SJCRH30 (cell line): ENCODE measurements at places on chromosomes 5 and 9. TPM values are rescaled to one million over a fixed set of nuclear protein-coding genes. Genes with fewer than 3 reads are reported as not detected.

DNA sequence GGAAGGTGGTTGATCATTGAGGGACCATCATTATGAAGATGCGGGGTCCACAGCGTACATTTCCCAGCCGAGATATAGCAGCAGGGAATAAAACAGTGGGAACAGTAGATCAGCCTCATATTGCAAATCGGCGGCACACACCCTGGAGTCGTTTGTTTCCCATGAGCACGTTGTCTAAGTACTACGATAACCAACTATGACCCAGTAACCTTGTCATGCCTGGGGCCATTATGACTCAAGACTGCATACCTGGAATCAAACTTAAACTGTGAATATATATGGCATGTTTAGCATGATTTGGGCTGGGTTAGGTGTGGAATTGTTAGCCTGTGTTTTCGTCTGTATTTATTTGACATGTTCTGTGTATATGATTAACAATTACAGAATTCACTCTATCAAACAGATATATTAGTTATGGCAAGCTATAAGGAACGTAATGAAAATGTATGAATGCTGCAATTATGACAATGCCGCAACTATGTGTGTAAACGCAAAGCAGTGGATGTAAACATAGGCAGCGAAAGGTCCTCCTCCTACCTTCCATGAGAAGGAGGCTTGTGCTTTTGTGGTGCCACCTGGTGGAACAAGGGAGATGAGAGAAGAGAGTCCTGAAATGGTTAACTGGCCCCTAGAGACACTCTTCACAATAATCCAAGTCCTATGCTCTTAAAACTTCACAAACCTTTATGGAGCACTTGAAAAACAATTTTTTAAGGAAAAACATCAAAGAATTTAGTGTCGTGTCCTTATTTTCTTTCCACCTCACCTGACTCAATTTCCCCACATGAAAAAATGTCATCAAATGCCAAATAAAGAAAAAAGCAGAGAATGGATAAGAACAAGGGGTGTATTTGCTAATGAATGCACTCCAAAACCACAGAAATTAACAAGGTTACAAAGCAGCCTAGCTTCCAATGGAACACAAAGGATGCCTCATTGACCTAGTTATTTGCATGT lies 47.1 kb downstream of the SEMA5A start:
- H3K27ac ChIP-seq: no peak overlapping the region
- DNase-seq: peak; percentile 13
- H3K27me3 ChIP-seq: no peaks in the 10 kb centered on the region
- no peak overlapping the region for H3K4me3 ChIP-seq
- H3K4me1 ChIP-seq: no peaks in the 10 kb centered on the region

DNA sequence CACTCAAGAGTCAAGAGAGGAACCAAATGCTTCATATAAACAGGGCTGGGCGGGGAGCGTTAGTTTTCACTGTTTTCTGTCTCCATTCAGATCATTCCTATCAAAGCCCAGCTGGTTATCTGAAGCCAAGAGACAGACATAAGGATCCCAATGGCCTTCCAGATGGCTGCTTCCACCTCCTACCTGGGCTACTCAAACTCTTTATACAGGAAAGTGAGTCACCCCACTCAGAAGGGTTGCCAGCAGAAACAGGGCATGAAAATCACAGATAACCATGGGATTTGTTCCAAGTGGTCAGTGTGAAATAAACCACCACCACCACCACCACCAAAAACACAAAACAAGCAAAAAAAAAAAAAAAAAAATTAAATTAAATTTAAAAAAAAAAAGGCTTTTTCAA lies 5.5 kb downstream of the PRSS3 start:
- no peaks in the 10 kb centered on the region for H3K27me3 ChIP-seq
- no peak for DNase-seq
- H3K27ac ChIP-seq: no peak overlapping the region

- no peaks in the 10 kb centered on the region for H3K36me3 ChIP-seq
- H3K27me3 ChIP-seq: peaks cover 20% of the 10 kb centered on the region; the same call in 1 of the 2 replicates
- H3K27ac ChIP-seq: no peak overlapping the region
- no peak for DNase-seq
- no peaks in the 10 kb centered on the region for H3K4me1 ChIP-seq
These were observed 216.2 kb upstream of the S1PR3 start for GRCh38 chr9:88775037-88775471.

DNA sequence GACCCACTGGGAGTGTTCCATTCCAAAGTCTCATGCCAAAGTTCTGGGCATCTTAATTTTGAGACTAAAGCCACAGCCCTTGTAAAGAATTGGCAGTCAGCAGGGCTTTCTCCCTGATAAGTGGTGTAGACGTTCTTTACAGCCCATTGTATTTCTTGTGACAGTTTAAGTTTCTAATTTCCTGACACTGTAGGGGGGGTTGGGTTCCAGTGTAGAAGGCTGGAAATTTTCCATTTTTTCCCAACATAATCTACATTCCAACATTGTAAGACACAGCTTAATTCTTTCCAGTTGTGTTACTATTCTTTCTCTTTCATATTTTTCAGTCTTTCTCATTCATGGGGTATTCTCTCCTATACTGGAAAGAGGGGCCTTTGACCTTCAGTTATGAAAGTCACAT lies 121.1 kb downstream of the FBXL7 start:
- no peak overlapping the region for H3K27ac ChIP-seq
- H3K4me1 ChIP-seq: no peaks in the 10 kb centered on the region
- DNase-seq: no peak

MORN5 gene
- not detected in 2 replicates for total RNA-seq
